ENCODE measurements at places on chromosomes 4 and X. TPM values are rescaled to one million over a fixed set of nuclear protein-coding genes. Genes with fewer than 3 reads are reported as not detected.

GRCh38 chr4:6991771-6992557, 51.2 kb upstream of the TADA2B start:
- no peak for DNase-seq

DNA sequence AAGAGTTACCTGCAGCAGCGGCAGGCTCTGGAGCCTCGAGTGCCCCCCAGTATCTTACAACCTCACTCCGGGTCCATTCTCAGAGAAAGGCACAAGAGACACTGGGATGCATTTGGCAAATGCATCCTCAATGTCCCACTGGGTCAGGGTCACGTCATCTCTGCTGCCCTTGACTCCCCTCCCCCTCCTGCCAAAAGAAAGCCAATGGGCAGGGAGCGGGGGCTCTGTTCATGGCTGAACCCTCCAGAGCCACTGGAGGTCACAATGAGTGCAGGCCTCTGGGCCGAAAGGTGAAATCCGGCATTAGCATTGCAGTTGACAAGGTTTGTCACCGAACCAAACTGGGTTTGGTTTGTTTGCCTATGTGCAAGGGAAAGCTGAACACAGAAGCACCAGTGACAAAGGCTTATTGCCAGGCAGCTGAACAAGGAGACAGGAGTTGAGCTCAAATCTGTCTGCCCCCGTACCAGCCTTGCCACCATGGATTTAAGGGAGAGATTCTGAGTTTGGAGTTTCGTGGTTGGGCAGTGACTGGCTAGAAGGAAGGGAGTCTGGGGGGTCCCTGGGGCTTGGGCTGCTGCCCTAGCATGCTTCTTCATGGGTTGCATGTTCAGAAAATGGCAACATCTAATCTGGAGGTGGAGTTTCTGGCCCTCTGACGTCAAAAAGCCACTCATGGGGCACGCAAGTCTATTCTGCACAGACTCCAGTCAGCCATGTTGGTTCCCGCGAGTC, 64.3 kb downstream of the HTRA3 start:
- no peak for DNase-seq

- DNase-seq = no peak
Observed at GRCh38 chr4:158255727-158256324, 45.5 kb downstream of the TMEM144 start.

The NPY5R gene
- total RNA-seq = not detected

The PCDH19 gene
- 4.1 TPM for total RNA-seq

The CACNA1F gene
- 0.47 TPM for total RNA-seq

- no peak for DNase-seq
Observed at GRCh38 chr4:182188622-182189021, 54.6 kb upstream of the TENM3 start.

- DNase-seq = no peak
Observed at GRCh38 chr4:150315175-150315574, 236.9 kb downstream of the DCLK2 start.

GRCh38 chr4:174012135-174012885, 271.2 kb downstream of the FBXO8 start:
- DNase-seq = no peak

The RASGEF1B gene
- 108 TPM for total RNA-seq

DNA sequence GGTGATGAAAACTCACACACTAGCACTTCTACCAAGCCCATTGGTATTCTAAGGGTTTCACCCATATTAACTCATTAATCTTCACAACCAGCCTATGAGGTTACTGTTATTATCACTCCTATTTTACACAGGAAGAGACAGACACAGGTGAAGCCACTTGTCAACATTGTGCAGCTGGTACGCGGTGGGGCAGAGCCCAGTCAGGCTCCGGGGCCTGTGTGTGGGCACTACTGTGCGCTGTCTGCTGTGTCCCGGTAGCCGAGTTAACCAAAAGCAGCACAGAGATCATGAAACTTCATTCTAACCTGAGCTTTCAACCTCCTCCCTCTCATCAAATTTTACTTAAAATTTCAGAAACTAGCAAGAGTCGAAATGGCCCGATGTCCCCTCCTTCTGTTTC, 111.3 kb downstream of the PHKA2 start:
- DNase-seq = no peak

- DNase-seq = no peak
Observed at GRCh38 chr4:22356987-22357596, 158.8 kb downstream of the ADGRA3 start.

- DNase-seq = no peak
Observed at GRCh38 chr4:88616275-88617150, 24.2 kb downstream of the HERC3 start.

- no peak for DNase-seq
Observed at GRCh38 chr4:112859456-112860184, 189.8 kb upstream of the ANK2 start.

The RAB39B gene
- 20.9 TPM for total RNA-seq

GRCh38 chr4:10239982-10240654, 123.5 kb upstream of the WDR1 start:
- DNase-seq = no peak

DNA sequence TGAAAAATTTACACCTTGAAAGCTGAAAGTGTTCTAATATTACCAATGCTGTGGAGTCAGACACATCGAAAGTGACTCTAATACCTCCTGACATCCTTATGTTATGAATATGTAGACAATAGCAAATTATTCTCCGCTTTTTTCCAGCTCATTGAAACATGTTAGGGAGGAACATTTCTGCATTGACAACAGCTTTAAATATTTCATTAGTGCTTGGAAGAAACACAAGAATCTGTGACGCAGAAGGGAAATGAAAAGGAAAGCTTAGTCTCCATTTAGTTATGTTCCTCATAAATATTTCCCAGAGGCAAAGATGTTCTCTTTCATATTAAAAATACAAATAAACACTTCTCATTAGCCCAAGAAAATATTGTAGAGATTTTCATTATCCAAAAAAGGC, 55.8 kb upstream of the CD99 start:
- DNase-seq = no peak

GRCh38 chr4:168724686-168725411, 228.0 kb downstream of the PALLD start:
- DNase-seq = no peak

The RNF113A gene
- total RNA-seq = 19.1 TPM

- DNase-seq = peak; percentile 66
Observed at GRCh38 chr4:126614356-126614855, 1018.4 kb upstream of the INTU start.

GRCh38 chr4:76007089-76007862, at the start of gene CXCL9:
Gene CXCL9, minus strand, starts transcription at chr4:76007509. Its CDS starts 60 bp downstream, at chr4:76007449.
- DNase-seq = no peak

GRCh38 chr4:124636788-124637187, 75.7 kb downstream of the ANKRD50 start:
- no peak for DNase-seq

The XK gene
- 7.4 TPM for total RNA-seq

The ZNF630 gene
- total RNA-seq = 2.8 TPM

GRCh38 chr4:122728856-122729255, 3.6 kb upstream of the BBS12 start:
- DNase-seq = peak; percentile 44

GRCh38 chr4:174307694-174308093, 24.0 kb downstream of the CEP44 start:
- DNase-seq = no peak

DNA sequence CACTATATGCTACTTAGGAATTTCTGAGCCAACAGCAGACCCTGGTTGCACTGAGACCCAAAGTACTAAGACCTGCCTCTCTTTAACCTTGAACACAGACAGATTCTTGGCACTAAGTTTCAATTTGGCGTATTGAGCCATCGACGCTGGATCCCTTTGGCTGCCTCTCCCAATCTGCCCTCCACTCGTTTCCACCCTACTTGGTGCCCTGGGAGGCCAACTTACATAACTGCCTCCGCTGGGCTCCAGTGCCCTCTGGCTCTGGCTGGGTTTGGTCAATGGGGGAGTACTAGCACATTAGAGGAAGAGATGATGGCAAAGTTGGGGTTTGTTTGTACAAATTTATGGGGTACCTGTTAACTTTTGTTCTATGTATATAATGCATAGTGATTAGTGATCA, 63.5 kb downstream of the TMEM156 start:
- no peak for DNase-seq

DNA sequence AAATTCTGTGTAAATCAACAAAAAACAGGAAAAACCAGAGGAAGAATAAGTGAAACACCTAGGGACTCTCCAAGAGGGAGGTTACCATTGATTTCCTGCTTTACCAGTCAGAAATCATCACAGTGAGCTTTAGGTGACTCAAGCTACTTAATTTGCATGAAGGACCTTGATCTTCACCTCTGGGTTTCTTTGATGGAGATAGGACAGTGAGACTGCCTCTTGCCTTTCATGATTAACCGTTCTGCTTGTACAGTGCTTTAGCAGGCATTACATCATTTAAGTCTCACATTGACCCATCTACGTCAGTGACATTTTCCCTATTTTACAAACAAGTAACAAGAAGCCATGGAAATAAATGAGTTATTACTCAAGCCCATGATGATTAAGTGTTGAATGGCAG, 3.4 kb upstream of the GK start:
- DNase-seq = no peak

- DNase-seq = no peak
Observed at GRCh38 chr4:95066050-95066449, 308.3 kb downstream of the BMPR1B start.

GRCh38 chr4:60611762-60612496, 588.2 kb upstream of the ADGRL3 start:
- DNase-seq = no peak

GRCh38 chr4:158669310-158669709, 2.4 kb downstream of the C4orf46 start:
- no peak for DNase-seq

- no peak for DNase-seq
Observed at GRCh38 chr4:157314906-157315305, 94.4 kb downstream of the GRIA2 start.

DNA sequence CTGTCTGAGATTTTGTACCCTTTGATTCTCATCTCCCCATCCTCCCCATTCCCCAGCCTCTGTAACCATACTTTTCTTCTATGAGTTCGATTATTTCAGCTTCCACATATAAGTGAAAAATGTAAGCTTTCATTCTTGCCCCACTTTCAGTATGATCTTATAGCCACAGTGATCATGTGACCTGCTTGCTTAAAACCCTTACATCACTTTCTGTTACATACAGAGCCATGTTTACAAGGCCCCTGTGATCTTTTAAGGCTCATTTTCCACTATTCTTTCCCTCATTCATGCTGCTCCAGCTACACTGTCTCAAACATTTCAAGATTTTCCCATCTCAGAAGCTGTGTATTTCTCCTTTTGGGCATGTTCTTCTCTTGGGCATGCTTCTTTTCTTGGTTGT, 147.7 kb downstream of the DCK start:
- DNase-seq = no peak

The CT45A2 gene
- total RNA-seq = not detected

The MAP3K15 gene
- 0.37 TPM for total RNA-seq

- no peak for DNase-seq
Observed at GRCh38 chr4:128810331-128810870, 901 bp downstream of the JADE1 start.

The FDCSP gene
- total RNA-seq = not detected

- DNase-seq = no peak
Observed at GRCh38 chrX:2647627-2648026, 43.5 kb upstream of the CD99 start.

DNA sequence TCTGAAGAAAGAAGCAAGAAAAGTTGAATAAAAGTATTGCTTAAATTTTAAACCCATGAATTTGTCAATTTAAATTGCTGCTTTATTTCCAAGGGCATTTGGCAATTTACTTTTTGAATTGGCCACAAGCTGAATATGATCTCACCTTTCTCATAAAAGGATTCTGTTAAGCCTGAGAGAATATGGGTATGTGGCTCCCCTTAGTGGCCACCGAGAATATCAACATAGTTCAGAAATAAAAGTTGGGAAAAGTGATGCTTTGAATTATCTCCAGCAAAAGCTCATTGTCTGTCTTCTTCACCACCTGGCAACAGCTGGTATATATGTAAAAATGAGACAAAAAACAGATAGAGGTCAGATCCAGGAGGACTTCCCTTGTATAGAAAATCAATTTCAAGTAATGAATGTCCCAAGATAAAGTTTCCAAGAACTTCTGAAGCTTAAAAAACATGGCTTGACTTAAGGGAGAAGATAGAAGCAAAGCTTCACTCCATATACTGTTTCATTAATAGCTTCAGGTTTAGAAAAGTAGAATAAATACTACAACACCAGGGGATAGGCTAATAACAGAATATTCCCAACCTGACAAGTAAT, 290.7 kb upstream of the FAM241A start:
- no peak for DNase-seq

The ADH4 gene
- not detected for total RNA-seq

DNA sequence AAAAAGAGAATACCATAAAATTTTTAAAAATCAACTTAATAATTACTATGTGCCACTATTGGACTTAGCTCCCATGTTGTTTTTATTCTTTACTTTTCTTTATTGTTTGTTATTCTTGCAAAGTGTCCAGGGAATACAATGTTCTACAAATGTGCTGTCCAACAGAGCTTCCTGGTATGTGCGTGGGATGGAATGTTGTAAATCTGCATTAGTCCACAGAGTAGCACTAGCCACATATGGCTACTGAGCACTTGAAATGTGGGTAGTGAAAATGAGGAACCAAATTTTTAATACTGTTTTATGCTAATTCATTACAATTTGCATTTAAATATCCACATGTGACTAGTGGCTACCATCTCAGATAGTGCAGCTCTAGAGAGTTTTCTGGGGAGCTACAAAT, 14.3 kb upstream of the CORIN start:
- DNase-seq = no peak

DNA sequence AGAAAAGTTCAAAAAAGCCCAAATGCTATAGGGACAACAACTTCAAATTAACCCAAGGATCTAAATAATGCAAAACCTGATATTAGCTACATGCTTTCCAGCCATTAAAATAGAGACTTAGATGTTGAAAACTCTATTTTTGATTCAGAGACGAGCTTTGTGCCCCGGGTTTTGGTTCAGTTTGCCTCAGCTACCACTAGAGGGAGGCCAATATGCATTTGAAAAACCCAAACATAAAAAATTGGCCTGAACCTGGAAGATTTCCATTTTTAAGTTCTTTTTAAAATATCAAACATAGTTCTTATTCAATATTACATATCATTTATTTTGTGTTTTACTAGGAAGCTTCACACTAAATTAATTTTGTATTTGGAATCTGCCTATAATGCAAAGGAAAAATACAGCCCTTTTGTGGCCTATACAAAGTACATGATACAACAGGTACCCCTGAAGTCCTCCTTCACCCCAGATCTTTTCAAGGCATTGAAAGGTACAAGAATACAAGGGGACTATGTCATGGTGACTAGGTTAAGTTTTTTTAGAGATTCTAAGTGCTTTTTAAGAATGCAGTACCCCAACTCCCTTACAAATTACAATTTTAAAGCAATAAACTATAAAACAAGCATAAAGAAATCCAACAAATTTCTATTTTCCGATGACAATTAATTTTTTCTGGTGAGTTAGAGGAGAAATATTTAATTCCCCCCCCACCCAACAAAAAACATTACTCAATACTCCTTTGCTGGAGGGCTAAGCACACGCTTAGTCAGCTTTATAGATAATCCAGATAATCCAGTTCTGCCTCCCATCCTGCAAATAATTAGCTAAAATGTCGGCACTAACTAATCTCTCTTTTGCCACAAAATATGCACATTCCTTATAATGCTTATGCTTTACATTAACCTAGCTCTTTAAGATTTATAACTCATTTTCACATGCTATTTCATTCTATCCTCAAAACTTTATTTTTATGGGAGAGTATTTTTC, 97.7 kb upstream of the PTPN13 start:
- DNase-seq = peak; percentile 42

The AMBN gene
- not detected for total RNA-seq

The ATP2B3 gene
- 68.0 TPM for total RNA-seq

The KLHL34 gene
- 0.15 TPM for total RNA-seq

Data from glutamatergic neuron (in vitro differentiated cells).